ENCODE measurements at places on chromosomes 5 and 9.

DNA sequence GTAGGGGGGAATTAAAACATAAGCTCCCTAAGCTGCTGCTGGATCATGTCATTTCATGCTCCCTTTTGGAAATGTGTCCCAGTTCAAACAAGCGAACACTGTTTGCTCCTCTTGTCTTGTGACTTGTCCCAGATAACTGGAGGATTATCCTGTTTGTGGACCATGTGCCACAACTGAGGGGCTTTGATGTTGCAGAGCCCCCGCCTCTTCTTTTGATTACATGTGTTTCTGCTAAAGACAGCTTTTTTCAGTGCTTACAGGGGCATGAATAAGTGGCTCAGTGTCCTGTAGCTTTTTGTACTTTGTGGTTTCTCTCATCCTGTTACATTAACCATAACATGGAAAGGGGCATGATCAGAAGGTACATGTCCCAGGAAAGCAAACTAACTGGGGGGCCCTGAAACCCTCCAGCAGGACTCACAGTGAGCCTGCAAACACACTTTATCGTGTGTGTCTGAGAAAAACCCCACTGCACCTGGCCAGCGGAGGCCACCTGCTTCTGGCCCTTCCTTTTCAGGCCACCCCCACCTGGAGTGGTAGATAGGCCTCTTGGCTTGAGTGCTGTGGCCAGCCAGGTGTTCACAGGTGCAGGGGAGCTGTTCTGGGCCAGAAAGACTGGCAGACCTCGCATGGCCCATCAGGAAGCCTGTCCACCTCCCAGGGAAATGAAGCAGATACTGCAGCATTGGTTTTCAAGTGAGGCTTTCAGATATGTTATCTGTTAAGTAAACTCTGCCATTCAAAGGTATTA lies 285.6 kb downstream of the FANCC start:
- DNase-seq, result no peak

GRCh38 chr5:171453056-171453725 lies 33.7 kb downstream of the FGF18 start:
- no peak for DNase-seq

DNA sequence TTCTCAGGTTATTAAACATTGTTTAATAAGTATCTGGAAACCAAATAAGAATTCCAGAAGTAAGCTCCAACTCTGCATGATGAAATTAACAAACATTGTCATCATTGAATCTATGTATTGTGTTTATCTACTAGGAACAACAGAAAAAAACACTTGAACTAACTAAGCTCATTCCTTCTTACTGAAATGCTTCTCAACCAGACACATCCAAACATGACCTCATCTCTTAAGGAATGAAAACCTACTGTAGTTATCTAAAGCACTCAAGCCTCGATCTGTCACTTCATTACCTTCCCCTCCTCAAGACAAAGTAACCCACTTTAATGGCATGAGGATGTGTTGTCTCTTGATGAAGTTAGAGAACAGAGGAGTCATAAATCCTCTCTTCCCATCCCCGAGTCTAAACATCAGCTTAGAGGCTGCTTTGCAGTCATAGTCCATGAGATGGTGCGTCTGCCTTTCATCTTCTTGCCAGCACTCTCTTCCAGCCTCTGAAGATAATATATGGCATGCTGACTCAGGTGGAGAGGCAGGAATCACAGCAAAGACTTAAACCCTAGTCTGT lies 86.5 kb downstream of the CEMIP2 start:
- no peak for DNase-seq

DNA sequence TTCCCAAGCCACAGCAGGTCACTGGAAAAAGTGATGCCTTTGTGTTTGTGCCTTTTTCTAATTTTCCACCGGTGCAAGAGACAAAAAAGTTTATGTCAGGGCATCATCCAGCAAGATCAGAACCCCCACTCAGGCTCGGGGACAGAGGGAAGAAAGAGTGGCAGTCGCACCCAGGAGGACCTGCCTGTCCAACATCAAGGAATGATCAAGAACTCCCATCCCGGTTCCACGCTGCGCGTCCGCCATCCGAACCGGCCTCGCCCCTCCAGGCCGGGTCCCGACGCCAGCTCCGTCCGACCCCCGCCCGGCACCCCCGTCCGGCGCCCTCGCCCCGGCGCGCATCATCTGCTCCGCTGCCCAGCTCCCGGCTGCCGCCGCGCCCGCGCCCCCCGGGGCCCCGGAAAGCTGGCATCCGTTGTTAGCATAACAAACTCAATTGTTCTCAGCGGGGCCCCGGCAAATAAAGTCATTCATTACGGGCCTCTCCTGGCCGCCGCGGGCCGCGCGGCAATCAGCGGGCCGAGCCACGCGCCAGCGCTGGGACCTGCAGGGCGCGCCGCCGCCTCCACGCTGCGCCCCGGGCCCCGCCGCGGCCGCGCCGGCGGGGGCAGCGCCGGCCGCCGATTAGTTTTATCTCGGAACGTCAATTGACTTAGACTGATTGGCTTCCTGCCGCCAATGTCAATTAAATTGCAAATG lies 48.1 kb downstream of the PAX5 start:
- DNase-seq, result no peak

DNA sequence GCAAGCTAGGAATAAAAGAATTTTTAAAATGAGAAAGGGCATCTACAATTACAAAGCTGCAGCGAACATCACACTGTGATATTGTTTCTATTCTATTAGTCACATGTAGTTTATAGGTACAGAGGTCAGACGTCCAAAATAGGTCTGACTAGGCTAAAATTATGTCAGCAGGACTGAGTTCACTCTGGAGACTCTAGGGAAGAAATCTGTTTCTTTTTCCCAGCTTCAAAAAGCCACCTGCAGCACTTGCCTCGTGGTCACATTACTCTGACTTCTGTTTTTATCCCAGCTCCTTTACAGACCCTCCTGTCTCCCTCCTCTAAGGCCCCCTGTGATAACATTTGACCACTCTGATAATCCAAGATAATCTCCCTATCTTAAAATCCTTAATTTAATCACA lies 5.1 kb upstream of the CKS2 start:
- no peak for DNase-seq

DNA sequence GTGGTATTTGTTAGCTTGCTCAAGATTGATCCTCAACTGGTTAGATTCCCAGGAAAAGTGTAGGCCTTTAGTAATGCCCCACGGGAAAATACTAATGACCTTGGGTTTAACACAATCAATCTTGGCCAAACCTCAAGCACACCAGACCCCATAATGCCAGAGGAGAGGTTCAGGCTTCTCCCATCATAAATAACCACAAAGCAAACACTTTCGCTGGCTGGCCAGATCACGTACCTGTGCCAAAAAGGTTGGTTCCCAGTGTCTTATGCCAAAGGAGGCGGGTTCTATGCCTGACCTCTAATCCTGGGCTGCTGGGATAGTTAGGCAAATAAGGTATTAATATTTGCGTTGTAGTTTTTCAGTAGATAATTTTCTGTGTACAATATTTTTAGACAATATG lies 379.2 kb upstream of the CDH18 start:
- DNase-seq, result no peak

- no peak for DNase-seq
These were observed 345.0 kb downstream of the GABRB2 start for GRCh38 chr5:161201558-161201957.

DNA sequence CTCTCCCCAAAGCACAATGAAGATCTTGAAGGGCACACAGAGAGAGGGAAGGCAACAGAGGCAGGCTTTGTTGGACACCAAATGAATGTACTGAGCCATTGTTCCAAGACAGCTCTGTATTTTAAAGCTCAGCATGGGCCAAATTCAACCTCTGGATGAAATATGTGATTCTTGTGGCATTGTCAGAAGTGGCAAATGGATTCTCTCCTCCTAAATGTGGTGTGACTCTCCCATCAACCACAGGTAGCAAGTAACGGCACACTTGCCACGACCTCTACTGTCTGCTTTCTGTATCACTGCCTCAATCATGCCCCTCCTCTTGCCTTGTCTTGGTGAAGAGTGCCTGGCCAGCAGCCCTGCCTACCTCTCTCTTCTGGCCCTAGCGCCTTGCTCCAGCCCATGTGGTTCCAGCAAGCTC lies 6.1 kb upstream of the MOB3B start:
- no peak for DNase-seq

DNA sequence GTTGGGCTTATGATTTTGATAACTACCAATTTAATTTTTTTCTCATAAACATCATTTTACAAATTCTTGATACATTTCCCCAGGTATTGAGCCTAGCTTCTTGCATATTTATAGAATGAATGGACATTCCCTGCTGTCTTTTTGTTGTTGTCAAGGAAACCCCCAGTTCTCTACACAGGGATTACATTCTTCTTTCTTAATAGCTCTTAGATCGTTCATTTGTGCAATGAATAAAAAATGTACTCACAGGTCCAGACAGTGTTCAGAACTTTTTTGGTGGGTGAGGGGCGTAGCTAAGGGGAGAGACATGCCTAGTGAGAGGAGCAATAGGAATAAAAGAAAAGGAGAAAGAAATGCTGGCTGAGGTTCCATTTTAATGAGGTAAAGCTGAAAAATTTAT lies 58.6 kb downstream of the VCAN start:
- DNase-seq, result no peak

DNA sequence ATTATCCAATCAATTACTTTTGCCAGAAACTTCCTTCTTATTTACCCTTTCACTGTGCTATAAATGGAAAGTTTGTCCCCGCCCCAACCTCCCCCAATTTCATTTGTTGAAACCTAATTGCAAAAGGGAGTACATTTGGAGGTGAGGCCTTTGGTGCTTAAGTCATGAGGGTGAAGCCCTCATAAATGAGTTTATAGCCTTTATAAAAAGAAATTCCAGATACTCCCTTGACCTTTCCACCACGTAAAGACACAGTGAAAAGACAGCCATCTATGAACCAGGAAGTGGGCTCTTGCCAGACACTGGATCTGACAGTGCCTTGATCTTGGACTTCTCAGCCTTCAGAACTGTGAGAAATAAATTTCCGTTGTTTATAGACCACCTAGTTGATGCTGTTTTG lies 82.3 kb downstream of the NUDT12 start:
- DNase-seq, result no peak

DNA sequence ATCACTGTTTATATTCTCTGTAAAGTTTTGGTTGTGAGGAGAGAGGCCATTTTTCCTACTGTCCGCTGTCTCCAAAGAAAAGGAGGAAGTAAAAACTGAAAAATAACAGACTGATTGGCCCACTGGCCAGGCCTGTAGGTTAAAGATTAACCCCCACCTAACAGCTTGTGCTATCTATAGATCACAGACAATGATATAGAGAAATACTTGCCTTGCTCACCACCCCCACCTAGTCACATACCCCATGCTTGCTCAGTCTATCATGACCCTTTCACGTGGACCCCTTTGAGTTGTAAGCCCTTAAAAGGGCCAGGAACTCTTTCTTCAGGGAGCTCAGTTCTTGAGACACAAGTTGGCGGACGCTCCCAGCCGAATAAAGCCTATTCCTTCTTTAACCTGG lies 357.4 kb downstream of the PRDM9 start:
- DNase-seq, result no peak

DNA sequence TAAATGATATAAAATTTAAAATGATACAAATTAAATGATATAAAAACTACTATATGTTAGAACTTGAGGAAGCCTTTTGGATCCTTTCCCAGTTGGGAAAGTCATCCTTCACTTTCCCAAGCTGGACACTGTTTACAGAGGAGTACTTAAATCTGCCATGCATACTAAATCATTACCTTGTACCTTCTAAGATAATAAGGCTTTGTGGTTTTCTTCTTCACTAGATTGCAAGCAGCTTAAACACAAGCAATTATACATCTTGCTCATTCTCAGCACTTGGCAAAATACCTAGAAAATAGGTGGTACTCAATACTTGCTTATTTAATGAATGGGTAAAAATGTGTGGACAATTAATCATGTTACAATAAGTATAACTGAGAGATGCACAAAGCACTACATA lies 666.8 kb downstream of the PTPRD start:
- no peak for DNase-seq

GRCh38 chr5:51500-51823 lies 40.5 kb upstream of the PLEKHG4B start:
- DNase-seq, result no peak
